ENCODE measurements at places on chromosomes 7 and 10.

DNA sequence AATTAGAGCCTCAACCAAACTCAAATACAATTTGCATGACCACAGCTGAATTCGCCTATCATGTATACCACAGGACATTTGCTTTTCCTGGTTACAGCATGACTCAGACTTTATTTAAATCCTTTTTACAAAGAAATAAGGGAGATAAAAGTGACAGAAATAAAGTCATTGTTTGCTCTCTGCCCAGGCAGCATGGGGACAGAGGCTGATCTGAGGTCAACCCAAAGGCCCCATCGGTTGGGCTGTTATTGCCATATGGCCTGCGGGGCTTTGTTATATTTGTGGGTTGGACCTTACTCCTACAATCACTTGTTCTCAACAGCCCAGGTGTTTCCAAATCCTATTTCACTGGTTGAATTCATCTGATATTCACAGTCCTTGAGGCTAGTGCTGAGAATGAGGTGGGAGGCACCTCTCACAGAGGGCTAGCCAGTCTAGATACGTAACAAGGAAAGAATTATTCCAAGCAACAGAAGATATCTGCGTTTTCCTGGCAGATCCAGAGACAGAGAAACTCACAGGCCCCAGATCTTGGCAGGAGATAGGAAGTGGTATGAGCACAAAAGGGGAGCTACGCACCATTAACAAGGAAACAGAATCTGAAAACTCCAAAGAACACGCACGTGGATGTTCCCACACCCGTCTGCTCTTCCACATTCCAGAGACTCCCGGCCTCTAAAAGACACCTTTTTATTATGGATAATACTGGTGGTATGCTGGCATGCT, 117.3 kb downstream of the HIPK2 start:
- no peak for DNase-seq

DNA sequence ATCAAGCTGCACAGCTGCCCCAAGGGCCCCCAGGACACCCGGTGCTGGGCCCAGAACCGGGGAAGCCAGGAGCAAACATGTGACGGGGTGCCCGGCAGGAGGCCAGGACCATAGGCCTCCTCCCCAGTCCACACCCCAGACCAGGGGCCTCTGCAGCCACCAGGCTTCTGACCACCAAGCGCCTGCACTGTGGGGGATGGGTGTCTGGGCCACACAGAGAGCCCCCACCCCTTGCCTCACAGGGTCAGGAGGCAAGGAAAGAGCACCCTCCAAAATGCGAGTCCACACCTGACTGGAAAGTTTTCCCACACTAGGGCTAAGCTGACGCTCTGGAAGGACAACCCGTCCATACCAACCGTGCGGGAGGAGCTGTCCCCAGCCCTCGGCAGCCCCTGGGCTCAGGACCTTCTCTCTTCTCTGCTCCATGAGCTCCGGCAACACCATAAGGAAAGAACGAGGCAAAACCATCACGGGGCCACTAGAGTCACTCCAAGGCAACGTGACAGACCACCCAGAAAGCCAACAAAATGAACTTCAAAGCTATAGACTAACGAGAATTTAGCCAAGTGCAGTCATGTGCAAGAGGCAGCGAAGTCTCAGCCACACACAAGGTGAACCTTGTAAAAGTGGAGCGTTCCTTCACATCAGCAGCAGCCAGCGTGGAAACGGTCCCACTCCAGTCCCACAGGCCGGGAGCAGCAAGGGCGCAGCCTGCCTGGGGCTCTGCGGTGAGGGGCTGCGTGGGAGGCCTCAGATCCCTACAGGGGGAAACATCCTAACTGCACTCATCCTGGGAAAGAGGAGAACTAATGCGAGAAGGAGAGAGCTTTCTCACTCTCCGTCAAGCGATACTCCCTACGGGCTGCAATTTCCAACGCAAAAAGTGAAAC, 5.1 kb downstream of the STK32C start:
- no peak for DNase-seq

- no peak for DNase-seq
Observed at GRCh38 chr7:26500749-26501352, 209.2 kb downstream of the SNX10 start.

DNA sequence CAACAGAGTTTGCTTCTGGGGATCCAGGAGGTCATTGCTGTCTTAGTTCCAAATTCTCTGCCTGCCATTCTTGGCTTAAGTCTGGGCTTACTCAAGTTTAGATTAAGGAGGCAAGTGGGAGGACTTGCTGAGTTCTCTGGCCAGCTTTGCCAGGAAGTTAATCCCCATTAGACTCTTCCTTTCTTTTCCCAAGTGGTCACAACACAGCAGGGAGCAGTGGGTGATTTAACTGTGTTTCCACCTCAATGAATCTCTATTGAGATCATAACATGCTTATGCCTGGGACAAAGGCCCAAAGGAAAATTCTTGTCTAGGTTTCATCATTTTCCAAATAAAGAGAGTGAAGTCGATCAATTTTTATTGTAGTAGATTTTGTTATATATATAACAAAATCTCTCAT, 1159.6 kb downstream of the SORCS3 start:
- no peak for DNase-seq

- no peak for DNase-seq
Observed at GRCh38 chr7:131867461-131867860, 311.0 kb upstream of the PODXL start.

- DNase-seq = no peak
Observed at GRCh38 chr7:15687546-15688278, 1.2 kb upstream of the MEOX2 start.

DNA sequence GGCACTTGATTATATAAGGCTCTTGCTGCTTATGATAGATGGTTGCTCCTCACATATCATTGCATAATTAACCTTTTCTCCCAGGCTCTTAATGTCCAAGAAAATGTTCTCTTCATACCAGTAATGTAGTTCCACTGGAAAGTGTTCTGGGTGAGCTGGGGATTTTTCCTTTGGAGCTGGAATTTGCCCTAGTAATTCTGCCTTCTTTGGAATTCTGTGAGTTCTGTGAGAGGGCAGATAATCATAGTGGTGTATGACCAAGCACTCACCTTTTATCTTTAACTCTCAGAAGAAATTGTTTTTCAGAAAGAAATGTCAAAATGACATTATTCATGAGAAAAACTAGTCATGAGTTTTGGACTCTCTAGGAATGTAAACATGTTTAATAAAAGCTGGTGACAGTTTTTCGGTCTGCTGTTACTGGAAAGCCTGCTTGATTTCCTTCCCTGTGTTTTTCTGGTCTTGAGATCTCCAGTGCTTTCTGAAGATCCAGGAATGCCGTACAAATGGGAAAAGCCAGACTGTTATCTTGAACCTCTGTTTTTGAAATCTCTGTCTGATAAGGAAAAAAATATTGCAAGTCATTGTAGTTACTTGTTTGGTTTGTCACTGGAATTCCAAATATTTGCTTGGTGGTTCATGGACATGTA, 148.3 kb upstream of the PRPS1L1 start:
- no peak for DNase-seq

GRCh38 chr10:84191106-84191505, 3.2 kb upstream of the CDHR1 start:
- no peak for DNase-seq

GRCh38 chr10:86306628-86307278, 59.8 kb downstream of the GRID1 start:
- DNase-seq = no peak

DNA sequence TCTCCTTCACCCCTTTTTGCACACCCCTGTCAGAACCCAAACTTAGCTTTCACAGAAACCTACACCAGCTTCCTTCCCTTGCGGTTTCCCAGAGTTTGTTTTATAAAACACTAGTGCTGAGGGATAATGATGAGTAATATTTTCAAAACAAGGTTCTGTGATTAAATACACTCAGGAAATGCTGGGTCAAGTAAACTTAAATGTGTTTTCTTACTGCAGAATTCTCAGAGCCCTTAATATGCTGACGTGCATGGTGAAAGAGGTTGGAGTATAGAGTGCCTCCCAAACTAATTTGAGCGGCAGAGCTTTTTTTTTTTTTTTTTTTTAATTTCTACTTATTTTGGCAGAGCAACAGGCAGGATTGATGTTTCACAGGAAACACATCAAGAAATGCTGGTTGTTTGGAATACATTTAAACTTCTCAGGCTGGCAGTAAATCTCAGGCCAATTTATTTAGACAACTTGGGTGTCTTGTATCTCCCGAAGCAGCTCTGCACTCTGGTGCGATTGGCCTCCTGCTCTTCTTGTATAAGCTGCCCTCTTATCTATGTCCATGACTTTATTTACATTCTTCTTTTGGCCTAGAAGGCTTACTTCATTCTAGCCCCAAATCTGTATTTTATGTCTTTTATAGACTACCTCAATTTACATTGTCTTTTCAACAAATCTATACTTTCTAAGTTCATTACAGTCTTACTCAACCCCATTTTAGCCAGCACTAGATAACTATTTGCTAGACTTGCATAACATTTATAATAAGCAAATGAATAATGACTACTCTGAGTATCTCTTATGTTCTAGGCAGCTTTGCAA, 165.4 kb downstream of the BMPER start:
- no peak for DNase-seq

- no peak for DNase-seq
Observed at GRCh38 chr10:109987452-109988211, 20.2 kb upstream of the ADD3 start.

DNA sequence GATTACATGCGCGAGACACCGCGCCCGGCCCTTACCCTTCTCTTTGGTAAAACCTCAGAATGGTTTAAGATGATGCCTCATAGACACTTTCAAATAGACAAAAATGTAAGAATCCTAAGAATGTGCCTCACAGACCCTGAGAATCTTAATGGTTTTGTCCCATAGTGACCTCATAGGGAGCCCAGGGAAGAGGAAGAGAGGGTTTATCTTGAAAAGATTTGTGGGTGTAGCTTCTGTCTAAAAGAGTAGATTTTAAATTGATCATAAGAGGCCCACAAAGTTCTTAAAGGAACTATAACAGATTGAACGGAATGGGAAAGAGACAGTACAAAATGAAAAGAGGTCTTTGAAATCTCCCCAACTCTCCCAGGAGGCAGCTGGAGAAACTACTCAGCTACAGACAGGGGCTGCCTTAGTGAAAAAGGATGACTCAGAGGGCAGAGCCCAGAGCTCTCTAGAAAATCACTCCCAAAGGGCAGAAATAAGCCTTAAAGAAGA, 220.6 kb downstream of the ADRA2A start:
- no peak for DNase-seq

DNA sequence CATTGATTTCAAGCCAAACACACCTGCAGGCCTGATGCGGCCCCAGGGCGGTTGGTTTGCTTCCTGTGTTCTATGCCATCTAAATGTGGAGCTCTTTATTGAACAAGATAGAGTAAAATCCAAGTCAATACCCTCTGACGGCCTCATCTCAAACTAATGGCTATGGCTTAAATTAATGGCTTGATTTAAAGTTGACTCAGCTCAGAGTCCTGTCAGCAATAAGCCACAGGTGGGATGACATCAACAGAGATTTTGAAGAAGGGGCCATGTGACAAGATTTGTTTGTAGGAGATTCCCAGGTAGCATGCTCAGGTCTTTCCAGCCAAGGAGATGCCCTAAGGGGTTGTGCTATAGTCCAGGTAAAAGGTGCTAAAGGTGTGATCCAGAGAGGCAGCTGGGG, 66.7 kb upstream of the ZNF32 start:
- DNase-seq = no peak

DNA sequence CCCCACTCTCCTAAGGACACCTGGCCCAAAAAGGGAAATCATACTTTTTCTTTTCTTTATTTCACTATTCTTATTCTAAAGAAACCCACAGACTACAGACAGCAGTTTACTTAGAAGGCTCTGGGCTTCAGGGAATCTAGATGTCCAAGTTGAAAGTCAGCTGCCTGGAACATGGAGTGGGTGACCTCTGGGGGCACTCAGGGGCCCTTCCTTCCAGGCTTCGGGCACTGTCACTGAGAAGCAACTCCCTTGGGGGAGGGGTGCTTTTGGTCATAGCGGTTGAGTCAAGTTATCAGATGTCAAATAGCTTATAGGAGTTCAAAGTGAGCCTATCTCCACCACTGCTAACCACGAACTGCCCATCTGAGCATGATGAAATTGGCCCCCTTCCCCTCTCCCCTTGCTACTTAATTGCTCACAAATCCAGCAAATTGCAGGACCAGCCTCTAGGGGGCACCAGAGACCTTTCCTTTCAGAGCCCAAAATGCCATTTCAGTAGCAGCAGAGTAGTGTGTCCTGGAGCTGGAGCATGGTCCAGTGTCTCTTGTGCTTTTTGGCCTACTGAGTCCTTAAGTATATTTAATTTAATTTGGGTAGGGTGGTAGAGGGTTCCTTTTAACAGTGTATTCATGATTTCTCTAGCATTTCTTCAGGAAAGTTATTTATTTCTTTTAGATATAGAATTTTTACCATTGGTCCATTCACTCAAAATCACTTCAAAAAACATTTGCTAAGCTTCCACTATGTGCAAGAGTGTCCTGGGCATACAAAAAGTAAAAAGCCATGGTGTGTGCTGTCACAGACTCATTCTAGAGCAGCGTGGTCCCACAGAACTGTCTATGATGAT, 463.8 kb downstream of the KCNMA1 start:
- no peak for DNase-seq

- DNase-seq = no peak
Observed at GRCh38 chr10:60187691-60188090, 202.0 kb downstream of the ANK3 start.

DNA sequence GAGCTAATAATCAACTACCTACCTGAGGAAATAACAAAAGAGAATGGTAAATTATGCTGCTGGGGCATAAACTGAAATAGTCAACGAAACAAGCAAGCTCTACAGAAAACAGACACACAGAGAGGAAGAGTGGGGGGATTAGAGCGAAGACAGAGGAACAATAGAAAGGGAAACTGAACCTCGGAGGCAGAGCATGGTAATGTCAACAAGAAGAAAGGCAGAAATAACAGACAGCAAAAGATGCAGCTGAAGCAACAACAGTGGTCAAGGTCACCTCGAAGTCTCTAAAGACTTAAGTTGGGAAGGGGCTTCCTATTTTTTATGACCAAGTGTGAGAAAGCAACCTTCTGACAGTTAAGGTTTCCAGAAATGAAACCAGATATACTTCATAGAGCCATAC, 177.0 kb downstream of the ZNF438 start:
- DNase-seq = no peak

DNA sequence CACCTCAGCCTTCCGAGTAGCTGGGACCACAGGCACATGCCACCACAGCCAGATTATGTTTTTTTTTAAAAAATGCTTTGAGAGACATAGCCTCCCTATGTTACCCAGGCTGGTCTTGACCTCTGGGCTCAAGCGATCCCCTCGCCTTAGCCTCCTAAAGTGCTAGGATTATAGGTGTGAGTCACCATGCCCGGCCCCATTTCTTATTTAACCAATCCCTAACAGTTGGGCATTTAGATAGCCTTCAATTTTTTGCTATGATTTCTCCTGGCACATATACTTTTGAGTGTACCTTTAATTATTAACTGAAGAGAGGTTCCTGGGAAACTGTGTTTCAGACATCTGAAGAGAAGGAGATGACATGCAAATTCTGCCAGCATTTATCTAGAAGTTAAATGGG, 22.6 kb upstream of the AUTS2 start:
- no peak for DNase-seq

DNA sequence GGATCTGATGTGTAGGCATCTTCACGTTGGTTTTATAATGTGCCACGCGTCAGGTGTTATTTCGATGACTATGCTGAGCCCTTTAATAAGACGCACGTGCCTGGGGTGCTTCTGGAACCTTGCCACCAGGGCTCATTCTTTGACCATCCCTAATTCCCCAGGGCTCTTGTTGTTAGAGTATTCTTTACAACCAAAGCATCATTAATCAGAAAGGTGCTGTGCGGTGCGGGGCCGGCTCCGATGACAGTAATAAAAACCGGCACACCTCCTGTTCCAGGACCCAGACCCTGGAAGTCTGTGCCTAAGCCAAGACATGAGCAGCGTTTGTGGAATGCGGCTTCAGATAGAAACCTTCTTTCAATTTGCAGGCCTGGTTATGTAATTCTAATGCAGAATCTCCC, 58.4 kb downstream of the MGMT start:
- no peak for DNase-seq

- DNase-seq = peak; percentile 91
Observed at GRCh38 chr10:118341791-118342637, at the start of gene FAM204A. FAM204A (minus strand) TSS chr10:118342324; CDS start chr10:118336415, 5,909 bp downstream.

Measured in T-helper 22 cell (primary cell).